ENCODE measurements at places on chromosomes 5 and 9. TPM values are rescaled to one million over a fixed set of nuclear protein-coding genes. Genes with fewer than 3 reads are reported as not detected.

GRCh38 chr5:41885286-41885685 lies 15.1 kb upstream of the OXCT1 start:
- H3K36me3 ChIP-seq, result peaks cover 4% of the 10 kb centered on the region
- peaks cover 6% of the 10 kb centered on the region for H3K27me3 ChIP-seq
- no peak for DNase-seq
- H3K4me1 ChIP-seq, result peaks cover 12% of the 10 kb centered on the region
- no peak overlapping the region for H3K27ac ChIP-seq

DNA sequence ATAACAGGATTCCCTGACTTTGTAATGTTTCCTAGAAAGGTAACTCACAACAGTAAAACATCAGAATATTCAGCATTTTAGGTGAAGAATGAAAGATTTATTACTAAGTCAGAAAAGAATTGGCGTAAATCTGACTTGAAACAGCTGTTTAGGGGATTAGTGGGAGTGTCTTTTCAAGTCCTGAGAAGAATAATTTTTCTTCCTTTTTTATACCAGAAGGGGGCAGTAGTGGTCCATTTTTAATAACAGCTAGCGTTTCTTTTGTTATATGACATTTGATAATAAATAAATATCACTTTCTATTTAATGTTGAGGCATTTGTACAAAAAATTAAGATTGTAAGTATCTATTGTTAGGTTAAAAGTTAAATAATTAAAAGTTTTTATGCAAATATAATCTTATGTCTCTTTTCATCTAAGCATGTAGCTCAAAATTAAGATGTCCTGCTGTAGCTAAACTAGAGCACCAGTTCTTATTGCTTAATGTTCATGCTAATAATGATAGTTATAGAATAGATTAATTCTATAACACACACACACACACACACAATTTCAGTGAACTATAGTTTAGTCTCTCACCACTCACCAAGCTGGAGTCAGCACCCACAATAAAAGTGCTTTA lies 258.7 kb upstream of the ARRDC3 start:
- peaks cover 2% of the 10 kb centered on the region for H3K27me3 ChIP-seq
- DNase-seq, result no peak
- no peak overlapping the region for H3K27ac ChIP-seq
- no peaks in the 10 kb centered on the region for H3K36me3 ChIP-seq

DNA sequence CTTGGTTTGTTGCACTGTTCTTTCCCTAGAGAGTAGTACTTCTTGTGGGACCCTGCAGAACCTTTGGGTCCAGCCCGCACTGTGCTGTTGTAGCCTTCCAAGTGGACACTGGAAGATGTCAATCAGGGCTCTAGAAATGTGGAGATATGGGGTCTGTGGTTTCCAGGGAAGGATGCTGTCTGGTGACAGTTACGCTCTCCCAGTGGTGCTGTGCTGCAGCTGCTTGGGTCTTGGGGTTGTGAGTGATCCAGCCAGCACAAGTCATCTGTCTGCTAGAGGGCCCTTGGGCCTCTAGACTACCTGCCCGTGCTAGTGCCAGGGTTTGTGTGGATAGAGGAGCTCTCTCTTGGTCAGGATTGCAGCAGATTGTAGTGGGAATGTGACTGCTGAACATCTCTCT lies 484.5 kb downstream of the DMAC1 start:
- no peak overlapping the region for H3K4me3 ChIP-seq
- no peak for DNase-seq
- no peaks in the 10 kb centered on the region for H3K27me3 ChIP-seq
- H3K4me1 ChIP-seq, result no peaks in the 10 kb centered on the region
- H3K36me3 ChIP-seq, result no peaks in the 10 kb centered on the region

DNA sequence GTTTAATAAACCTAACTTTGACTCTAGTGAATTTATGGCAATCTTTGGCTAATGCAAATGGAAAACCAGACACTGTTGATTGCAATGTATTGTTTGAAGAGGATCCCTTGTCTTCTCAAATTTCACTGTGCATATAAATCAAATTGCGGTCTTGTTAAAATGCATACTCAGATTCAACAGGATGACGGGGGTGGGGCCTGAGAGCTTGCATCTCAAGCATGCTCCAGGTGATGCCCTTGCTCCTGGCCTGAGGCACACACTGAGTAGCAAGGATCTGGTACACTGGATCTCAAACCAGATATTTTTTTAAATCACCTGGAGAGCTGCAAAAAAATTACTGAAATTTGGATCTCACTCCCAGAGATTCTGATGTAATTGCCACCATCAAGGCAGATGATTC lies 463.7 kb downstream of the DNAH5 start:
- no peaks in the 10 kb centered on the region for H3K36me3 ChIP-seq
- DNase-seq, result no peak
- H3K27ac ChIP-seq, result no peak overlapping the region

DNA sequence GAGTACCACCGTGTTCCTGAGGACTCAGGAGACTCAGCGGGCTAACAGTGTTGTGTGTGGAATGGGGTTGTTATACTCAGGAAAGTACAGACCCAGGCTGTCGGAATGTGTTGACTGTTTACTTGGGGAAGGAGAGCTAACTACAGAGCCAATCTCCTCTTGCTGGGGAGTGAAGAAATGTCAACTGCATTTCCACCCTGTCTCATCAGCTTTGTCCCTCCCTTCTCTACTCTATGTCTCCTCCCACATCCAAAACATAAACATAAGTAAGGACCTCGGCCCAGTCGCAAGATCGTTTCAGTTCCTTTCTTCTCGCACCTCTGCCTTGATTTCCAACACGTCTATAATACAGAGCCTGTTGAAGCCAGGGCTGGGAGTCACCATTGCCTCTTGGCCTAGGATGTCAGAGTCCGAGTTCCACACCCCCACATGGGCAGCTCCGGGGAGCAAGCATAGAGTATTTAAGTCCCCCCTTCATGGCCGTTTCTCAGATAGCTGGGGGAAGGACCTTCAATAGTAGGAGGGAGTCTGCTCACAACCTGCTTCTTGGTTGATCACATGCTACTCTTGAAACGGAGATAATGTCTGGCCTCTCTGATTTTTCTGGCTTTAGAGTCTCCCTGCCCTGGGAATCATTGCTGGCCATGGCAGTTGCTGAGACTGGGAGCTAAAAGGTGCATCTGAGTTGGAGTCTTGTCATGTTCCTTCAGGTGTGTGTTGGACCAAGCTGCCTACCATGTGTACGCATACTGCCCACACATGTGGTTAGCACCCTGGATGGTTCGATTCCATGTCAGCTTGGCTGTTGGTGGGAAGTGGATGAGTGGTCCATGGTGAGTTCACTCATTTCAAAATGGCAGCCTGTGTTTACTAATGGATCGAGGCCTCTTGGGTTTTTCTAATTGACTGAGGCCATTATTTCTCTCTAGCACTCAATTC lies 147.3 kb downstream of the MTX3 start:
- H3K36me3 ChIP-seq, result no peaks in the 10 kb centered on the region
- peaks cover 13% of the 10 kb centered on the region for H3K27me3 ChIP-seq
- DNase-seq, result no peak
- no peak overlapping the region for H3K4me3 ChIP-seq

SNAPC4 gene
- 26.7 TPM for total RNA-seq

- H3K36me3 ChIP-seq, result no peaks in the 10 kb centered on the region
- H3K27me3 ChIP-seq, result peaks cover 41% of the 10 kb centered on the region
- no peak overlapping the region for H3K27ac ChIP-seq
- no peak for DNase-seq
- H3K4me3 ChIP-seq, result no peak overlapping the region
- peaks cover 13% of the 10 kb centered on the region for H3K4me1 ChIP-seq
Observed at GRCh38 chr9:4494806-4495205, 4.5 kb downstream of the SLC1A1 start.

DNA sequence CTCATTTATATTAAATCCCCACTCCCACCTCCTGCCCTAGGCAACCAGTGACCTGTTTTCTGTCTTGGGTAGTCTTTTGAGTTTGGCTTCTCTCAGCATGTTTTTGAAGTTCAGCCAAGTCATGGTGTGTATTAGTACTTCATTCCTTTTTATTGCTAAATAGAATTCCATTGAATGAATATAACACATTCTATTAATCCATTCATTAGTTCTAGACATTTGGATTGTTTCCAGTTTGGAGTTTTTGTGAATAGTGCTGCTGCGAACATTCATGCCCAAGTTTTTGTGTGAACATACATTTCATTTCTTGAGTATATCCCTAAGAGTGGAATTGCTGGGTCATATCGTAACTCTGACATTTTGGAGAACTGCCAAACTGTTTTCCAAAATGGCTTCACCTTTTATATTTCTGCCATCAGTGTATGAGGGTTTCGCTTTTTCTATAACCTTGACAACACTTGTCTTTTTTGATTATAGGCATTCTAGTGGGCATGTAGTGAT lies 2.7 kb downstream of the ZNF346 start:
- peaks cover 19% of the 10 kb centered on the region for H3K36me3 ChIP-seq
- no peak for DNase-seq
- peak overlapping the region; percentile 31 for H3K4me3 ChIP-seq
- no peaks in the 10 kb centered on the region for H3K27me3 ChIP-seq
- no peak overlapping the region for H3K27ac ChIP-seq

DNA sequence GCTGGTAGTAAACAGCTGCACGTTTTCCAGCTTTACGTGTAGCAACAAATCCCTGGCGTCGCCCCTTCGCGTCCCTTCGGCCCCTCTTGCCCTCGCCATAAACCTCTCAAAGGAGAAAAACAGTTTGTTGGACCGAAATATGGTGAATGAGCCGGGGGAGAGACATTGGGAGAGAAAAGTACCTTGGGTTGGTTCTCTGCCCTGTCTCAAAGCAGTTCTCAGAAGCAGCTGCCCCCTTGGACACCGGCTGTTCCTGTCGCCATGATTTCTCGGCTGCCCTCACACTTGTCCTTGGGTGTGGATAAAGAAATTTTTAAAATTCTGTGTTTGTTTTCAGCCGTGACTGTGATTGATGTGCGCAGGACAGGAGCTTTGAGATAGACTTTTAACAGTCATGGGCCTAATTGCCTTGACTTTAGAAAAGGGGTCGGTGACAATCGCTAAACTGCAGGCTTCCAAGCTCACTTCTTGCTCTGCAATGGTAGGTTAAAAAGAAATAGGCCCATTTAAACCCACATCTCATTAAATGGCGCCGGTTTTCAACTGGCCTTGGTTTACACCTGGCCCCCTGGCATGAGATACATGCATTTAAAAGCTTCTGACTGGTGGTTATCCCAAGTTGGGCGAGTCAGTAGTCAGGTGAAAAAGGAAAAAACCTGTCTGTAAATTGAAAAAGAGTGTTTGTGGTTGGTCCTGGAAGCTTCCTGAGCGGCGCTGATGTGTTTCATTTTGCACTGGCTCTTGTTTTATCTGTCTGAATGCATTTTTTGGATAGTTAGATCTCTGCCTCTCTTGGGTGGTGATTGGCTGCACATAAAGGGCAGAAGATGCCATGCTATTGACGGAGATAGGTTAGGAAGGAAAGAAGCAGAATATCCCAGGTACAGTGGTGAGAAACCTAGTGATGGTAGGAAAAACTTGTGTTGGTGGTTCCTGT lies 983 bp downstream of the RCL1 start:
- H3K36me3 ChIP-seq, result peaks cover 14% of the 10 kb centered on the region
- H3K4me1 ChIP-seq, result peaks cover 66% of the 10 kb centered on the region
- DNase-seq, result no peak
- H3K27ac ChIP-seq, result peak overlapping the region; percentile 52
- H3K4me3 ChIP-seq, result peak overlapping the region; percentile 96

DNA sequence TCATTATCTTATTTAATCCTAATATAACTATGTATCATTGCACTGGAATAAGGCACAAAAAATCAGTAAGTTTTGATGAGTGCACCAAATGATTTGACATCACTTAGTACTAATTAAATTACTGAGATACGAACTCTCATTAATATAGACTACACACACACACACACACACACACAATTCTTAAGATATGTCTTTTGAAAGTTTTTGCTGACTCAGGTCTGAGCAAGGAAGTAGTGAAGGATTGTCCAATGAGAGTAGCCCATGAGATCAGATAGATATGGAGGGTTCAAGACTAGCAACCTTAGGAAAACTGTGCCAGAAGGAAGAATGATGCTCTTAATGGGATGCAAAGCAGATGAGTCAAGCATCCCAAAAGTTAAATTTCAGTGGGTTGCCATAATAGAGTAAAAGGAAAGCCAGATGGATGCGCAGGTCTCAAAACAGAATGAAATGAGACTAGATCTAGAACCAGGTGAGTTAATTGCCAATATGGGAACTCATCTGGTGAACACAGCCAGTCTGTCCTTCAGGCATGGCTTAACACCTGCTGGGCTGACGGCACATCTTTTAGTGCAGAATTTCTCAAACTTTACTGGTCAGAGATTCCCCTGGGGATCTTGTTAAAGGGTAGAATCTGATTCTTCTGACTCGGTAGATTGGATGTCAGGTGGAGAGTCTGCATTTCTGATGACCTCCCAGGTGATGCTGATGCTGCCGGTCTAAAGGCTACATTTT lies 197.0 kb upstream of the NR4A3 start:
- no peaks in the 10 kb centered on the region for H3K4me1 ChIP-seq
- H3K4me3 ChIP-seq, result no peak overlapping the region
- H3K36me3 ChIP-seq, result no peaks in the 10 kb centered on the region
- no peak overlapping the region for H3K27ac ChIP-seq

GRCh38 chr9:121812159-121812735 lies 160.8 kb downstream of the DAB2IP start:
- H3K4me3 ChIP-seq, result no peak overlapping the region
- no peaks in the 10 kb centered on the region for H3K4me1 ChIP-seq
- H3K36me3 ChIP-seq, result no peaks in the 10 kb centered on the region
- DNase-seq, result no peak
- H3K27me3 ChIP-seq, result no peaks in the 10 kb centered on the region

DNA sequence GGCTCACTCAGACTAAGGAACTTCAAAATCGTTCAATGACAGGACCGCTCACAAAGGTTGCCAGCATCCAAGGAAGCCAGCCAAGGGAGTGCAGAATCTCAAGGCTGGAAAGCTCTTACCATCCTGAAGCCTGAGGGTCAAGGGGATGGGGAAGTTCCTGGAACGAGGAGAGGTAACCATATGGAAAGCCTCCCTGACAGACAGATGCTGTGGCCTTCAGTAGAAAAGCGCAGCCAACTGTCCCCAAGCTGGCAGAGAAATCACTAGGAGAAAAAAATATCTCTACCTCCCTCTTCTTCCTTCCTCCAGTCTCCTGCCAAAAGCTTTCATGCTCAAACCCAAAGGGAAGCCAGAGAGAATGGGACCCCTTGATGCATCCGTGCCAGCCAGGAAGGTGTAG lies 90.5 kb upstream of the RANBP3L start:
- H3K4me3 ChIP-seq, result no peak overlapping the region
- DNase-seq, result no peak
- no peaks in the 10 kb centered on the region for H3K36me3 ChIP-seq
- peaks cover 13% of the 10 kb centered on the region for H3K27me3 ChIP-seq

CAMLG gene
- total RNA-seq, result 26.9 TPM

DNA sequence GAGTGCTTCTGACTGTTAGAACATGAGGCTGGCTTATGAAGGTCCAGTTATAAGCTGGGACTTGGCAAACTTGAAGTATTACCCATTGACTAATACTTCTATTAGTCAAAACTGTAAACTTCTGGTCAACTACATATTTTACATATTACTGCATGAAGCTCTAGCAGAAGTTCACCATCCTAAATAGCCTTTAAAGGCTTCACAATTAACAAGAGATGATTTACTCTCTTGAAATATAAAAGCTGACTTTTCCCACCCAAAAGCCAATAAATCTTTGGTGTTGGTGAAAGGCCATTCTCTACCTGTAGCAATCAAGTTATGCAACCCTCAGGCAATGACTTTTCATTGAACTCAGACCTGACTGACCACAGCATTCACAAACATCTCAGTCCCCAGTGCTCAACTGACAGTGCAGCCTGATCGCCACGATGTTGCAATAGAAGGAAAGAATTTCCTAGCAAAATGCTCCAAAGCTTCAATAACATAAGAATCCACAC lies 345.6 kb downstream of the EBF1 start:
- peaks cover 12% of the 10 kb centered on the region for H3K27me3 ChIP-seq
- no peak overlapping the region for H3K4me3 ChIP-seq
- peaks cover 9% of the 10 kb centered on the region for H3K4me1 ChIP-seq
- H3K27ac ChIP-seq, result no peak overlapping the region
- DNase-seq, result no peak

RASEF gene
- not detected for total RNA-seq
